Stimulated activated CD4-positive, alpha-beta T cell treated with anti-CD3 and anti-CD28 coated beads, Interleukin-15, amount 100 ng/mL, for 1 hour (primary cell): ENCODE measurements at places on chromosomes 11 and 22.

- no peak for DNase-seq
Observed at GRCh38 chr22:20881231-20881630, 22.4 kb downstream of the SNAP29 start.

DNA sequence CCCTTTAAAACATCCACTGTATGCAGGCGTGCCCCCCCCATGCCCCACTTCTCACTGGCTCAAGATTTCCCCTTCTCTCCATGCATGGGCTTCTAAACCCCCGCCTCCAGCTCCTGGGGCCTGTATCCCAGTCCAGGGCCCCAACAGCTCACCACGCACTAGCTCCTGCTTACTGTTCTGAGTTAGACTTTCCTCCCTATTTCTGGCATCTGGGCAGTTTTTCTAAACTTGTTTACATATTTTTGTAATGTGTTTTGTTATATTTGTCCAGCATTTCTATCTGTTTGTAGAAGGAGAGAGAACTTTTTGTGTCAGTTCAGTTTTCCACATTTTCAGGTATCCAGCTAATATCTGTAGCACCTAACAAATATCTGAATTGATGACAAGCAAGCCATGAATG lies 178.5 kb downstream of the SPON1 start:
- no peak for DNase-seq

- no peak for DNase-seq
Observed at GRCh38 chr22:44155115-44155514, 25.6 kb upstream of the PARVG start.

DNA sequence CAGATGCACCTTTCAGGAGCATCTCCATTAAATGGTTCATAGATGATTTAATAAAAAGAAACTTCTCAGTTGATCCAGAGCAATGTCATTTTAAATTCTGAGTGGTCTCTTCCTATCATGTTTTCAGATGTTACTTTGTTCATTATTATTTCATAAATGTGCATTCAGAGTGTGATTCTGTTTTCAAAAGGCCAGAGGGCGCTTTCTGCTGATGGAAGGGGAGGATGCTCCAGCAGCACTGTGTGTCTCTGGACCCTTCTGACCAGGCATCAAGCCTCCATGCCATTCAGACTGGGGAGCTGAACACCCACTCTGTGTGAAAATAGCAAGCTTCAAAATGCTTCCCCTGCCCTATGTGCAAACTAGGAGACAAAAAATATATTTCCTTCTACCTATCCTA lies 23.9 kb upstream of the CRTAM start:
- no peak for DNase-seq

DNA sequence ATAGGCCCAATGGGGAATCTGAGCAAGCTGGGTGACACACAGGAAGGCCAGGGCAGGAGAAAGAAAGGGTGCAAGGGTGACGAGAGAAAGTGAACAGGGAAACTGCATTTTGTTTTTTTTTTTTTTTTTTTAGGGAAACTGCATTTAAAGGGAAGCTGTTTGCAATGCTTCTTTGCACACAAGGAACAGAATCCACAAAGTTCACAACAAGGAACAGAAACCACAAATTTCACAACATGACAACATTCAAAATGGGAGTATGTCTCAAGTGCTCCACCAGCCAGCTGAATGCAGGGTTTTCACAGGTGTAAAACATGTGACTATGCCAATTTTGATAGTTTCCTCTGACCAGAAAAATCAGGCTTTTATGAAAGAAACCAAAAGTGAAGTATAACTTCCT lies 6.8 kb upstream of the PLAAT3 start:
- DNase-seq: no peak

- DNase-seq: no peak
Observed at GRCh38 chr22:23070418-23071229, at the start of gene GNAZ. Gene GNAZ (plus strand): TSS chr22:23070519. CDS start chr22:23095696, 25,177 bp downstream.

GRCh38 chr11:111376181-111376871 lies 2.7 kb downstream of the POU2AF1 start:
- no peak for DNase-seq

DNA sequence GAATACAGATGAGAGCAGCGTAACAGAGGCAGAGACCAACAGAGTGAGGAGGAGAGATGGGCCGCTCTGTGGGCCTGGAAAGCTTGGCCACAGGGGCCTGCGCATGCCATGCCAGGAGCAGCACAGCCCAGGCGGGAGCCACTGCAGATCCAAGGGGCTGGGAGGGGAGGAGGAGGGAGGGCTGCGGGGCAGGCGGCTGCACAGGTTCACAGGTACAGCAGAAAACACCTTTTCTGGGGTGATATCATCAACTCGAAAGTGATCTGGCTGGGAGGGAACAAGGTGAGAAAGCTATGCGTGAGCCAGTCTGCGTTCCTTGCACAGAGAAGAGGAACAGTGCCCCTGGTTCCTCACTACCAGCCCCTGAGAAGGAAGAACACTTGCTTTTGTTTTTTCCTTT lies 14.8 kb downstream of the VPS37C start:
- DNase-seq: no peak

- DNase-seq: no peak
Observed at GRCh38 chr11:119237515-119237914, 31.4 kb downstream of the CBL start.

DNA sequence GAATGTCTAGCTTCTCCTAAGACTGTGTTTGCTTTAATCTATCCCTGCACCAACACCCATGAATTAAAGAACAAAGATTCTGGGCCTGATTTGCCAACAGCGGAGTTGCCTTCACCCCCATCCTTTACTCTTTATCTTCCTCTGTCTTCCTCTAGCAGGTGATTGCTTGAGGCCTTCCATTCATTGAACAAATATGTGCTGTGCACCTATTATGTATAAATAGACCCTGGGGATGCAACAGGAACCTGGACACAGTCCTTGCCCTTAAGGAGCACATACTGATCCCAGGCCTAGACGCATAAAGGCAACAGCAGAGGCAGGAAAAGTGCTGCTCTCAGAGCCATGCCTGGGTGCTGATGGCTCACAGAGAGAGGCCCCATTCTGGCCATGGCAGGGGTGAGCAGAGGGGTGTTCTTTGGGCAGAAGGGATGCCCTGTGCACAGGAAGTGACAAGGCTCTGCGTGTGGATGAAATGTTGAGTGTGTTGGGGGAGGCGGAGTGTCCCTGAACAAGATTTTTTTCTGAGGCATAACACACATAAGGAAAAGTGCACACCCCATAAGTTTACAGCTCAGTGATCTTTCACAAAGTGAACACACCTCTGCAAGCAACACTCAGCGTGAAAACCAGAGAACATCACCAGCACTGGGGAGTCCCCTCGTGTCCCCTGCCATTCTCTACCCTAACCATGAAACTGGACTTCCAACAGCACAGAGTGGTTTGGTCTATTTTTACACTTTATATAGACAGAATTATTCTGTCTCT lies 145.9 kb downstream of the GRIK4 start:
- DNase-seq: no peak

DNA sequence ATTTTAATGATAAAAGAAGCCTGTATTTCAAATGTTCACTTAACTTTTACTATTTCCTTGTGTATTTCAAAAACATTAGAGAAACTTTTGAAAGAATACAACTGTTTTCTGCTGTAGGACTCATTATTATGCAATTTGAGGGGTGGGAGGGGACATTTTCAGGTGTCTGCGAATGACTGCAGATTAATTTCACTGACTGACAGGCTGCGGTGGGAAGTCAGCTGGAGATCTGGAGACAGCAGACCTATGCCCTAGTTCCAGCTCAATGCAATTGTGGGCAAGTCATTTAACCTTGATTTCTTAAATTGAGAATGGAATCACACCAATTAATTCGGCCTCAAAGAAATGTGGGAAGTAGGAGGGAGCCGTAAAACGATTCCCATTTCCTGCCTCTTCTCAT lies 128.7 kb downstream of the ARL14EP start:
- DNase-seq: no peak

GRCh38 chr11:10659339-10660216 lies 34.0 kb downstream of the IRAG1 start:
- no peak for DNase-seq

- no peak for DNase-seq
Observed at GRCh38 chr11:45741582-45741981, 63.4 kb upstream of the SLC35C1 start.

- no peak for DNase-seq
Observed at GRCh38 chr11:70786021-70786665, 387.8 kb downstream of the CTTN start.

DNA sequence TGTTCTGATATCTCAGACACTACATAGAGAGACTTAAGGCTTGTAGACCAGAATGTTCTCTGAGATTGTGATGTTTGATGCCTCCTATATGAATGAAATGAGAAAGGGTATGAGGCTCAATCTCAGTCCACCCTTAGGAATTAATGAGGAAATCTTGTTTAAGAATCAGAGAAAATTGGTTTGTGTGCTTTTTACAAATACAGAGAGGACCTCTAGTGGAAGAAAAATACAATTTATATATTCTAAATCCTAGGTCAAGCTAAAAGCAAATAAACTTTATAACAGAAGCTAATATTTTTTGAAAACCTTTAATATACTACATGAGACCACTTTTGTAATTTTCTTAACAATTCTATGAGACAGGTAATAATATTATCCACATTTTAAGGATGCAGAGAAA lies 5.0 kb upstream of the OR52H1 start:
- DNase-seq: no peak

- DNase-seq: no peak
Observed at GRCh38 chr11:35239471-35240075, 100.6 kb downstream of the CD44 start.

- DNase-seq: no peak
Observed at GRCh38 chr11:96149743-96150555, 193.0 kb downstream of the MAML2 start.

GRCh38 chr11:19589567-19590260 lies 122.9 kb upstream of the NAV2 start:
- DNase-seq: no peak

- DNase-seq: no peak
Observed at GRCh38 chr11:130071211-130071712, 1.6 kb downstream of the APLP2 start.

- no peak for DNase-seq
Observed at GRCh38 chr11:11569936-11570491, 51.8 kb downstream of the GALNT18 start.

DNA sequence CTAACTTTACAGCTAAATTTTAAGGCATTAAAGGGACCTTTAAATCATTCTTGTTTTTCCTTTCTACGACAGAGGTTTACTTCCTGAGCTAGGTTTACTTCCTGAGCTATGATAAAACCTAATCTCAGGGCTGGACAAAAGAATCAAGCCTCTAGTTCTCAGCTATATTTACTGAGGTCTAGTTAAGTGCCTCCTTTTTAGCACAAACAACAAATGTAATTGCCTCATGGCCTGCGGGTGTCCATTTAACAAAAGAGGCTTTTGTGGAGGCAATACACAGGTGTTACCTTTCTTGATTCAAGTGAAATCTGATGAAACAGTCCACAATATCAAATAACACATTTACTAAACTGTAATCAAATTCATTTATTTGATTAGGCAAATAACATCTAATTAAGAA lies 67.3 kb downstream of the IMMP1L start:
- DNase-seq: no peak

DNA sequence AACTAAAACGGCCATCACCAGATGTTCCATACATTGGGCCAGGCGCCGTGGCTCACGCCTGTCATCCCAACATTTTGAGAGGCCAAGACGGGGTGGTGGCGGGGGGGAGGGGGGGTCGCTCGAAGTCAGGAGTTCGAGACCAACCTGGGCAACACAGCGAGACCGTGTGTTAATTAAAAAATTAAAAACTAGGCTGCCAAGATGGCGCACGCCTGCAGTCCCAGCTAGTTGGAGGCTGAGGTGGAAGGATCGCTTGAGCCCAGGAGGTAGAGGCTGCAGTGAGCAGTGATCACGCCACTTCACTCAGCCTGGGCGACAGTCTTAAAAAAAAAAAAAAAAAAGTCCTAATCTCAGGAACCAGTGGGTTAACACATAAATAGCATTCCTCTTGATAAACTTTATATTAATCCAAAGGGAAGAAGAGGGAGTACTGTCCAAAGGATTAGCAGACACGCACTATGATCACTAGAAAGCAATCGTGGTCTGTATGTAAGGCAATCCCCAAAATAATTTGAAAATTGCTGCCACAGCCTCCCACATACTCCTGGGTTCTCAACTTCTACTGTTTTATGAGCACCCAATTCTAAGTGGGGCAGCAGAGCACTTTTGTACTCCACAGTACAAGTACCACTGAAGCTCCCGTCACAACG lies 604 bp downstream of the PUS3 start:
- no peak for DNase-seq

DNA sequence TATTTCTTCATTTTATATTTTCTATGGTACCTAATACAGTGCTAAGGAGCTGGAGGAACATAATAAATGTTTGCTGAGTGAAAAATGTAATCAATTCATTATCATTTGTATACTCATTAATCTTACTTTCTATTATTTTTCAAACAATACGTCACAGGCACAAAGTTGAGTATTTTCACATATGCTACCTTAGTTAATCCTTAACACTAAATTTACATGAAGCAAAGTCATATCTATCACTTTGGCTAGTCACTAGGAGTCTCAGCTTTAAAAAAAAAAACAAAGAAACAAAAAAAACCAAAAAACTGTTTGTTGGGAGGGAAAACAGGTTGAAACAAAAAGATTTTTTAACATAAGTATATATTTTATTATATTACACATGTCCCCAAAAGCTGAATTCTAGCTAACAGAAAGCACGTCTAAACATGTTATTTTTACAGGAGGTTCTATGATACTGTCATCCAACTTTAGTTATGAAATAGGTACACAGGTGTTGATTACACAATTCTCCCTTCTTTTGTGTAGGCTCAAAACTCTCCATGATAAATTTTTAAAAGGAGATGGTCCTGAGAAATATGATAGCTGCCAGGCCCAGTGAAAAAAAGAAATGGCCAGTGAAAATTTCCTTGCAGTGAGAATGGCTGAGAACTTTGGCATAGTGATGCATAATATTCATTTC lies 14.3 kb downstream of the HPS5 start:
- DNase-seq: no peak

- no peak for DNase-seq
Observed at GRCh38 chr11:117862019-117862725, 14.3 kb downstream of the FXYD6 start.

DNA sequence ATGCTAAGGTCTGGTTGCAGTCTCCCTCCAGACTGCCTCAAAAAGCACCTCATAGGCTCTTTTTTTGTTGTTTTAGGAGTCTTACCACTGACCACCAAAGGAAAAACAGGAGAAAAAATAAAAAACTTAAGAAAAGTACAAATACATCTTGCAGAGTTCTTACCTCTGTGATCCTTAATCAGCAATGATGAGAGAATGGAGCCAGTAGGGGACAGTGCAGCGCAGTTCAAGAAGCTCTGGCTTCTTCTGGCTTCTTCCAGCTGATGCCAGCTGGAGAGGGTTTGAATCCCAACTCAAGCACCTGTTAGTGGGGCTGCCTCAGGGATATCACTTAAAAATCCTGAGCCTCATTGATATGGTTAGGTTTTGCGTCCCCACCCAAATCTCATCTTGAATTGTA lies 223.3 kb upstream of the ISX start:
- DNase-seq: no peak
